ENCODE measurements at places on chromosomes 11 and 22.

DNA sequence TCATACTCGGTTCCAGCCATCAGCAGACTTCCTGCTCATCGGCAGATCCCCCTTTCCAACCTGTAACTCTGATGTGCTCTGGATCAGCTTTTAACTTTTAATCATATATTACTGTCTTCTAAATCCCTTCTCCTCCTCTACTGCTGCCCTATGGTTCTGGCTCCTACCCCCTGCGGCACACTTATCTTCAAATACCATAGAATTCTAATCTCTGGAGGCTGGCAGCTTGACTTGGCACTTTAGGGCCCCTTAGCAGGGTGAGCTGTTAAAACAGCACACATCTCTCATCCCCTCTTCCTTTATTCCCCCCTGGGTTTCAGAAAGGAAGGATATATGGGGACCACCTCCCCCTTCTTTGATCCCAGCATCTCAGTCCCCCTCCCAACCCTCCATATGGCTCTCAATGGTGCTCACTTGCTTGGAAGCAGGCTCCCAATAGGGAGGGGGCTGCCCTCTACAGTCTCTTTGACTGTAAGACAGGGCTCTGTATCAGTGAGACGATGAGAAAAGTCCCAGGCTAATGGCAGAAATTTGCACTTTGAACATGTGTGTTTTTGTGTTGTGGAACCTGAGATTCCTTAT is 4.4 kb upstream of the CNTF start:
- DNase-seq, result peak; percentile 11

- DNase-seq, result no peak
Measured at GRCh38 chr11:44057340-44057739, 8.7 kb upstream of the ACCS start.

DNA sequence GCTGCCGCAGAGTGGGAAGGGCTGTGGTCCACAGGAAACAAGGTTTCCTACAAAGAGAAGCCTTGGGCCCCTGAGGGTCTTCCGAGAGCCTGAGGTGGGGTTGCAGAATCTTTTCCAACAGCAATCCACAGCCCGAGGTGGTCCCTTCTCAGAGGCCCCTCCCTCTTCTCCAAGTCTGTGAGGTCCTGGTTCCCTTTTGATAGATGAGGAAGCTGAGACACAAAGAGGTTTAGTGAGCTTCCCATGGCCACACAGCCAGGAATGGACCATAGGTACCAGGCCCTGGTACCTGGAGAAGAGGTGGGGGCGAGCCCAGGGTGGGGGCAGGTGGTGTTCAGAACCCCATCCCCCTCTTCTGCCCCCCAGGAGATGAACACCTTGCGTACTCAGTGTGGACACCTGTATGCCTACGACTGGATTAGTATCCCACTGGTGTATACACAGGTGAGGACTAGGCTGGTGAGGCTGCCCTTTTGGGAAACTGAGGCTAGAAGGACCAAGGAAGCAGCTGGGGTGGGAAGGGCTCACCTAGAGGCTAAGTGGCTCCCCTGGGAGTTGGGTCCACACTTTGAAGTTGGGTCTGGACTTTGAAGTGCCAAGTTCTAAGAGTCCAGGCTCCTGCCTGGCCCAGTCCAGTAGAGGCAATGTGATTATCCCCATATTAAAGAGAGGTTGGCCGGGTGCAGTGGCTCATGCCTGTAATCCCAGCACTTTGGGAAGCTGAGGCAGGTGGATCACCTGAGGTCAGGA is 7.0 kb downstream of the BEST1 start:
- DNase-seq, result no peak

- no peak for DNase-seq
Measured at GRCh38 chr11:133605482-133605881, 73.2 kb upstream of the OPCML start.

- DNase-seq, result no peak
Measured at GRCh38 chr11:8959546-8960166, 4.6 kb downstream of the TMEM9B start.

DNA sequence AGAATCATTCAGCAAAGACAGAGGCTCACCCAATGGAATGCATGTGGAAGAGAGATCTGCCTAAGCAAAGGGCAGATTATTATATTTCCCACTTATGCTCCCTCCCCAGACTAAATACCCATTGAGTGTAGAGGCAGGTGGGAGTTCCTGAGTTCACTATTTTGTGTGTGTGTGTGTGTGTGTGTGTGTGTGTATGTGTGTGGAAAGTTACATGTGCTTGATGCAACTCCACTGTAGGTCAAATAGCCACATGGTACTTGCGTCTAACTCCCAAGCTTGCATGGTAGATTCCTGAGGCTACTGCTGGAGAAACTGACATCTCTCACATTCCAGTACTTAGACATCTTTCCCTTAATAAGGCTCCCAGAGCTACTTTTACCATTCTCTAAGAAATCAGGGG is 3.4 kb upstream of the COPB1 start:
- no peak for DNase-seq

DNA sequence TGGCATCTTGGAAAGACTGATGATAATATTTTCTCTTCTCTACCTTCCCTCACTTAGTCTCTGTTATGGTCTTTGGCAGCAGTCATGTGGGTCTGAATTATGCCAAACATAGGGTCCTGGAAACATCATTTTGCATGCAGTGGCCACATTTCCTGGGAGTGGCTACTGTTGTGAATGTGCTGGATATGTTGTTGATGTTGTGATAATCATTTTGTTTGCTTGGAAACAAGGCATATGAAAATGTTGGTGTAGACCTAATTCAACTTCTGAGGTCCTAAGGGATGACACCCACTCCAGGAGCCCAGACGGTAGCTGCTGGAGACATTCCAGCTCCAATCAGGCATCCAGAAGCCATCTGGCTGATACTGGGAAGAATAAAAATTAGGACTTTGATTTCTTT is 109.7 kb downstream of the DCDC1 start:
- DNase-seq, result no peak

GRCh38 chr11:5689551-5689983 is at the start of gene TRIM22:
TRIM22 (plus strand) TSS chr11:5689790; CDS start chr11:5696233, 6,443 bp downstream.
- DNase-seq, result no peak

GRCh38 chr11:10622957-10623791 is 54.7 kb upstream of the LYVE1 start:
- no peak for DNase-seq

DNA sequence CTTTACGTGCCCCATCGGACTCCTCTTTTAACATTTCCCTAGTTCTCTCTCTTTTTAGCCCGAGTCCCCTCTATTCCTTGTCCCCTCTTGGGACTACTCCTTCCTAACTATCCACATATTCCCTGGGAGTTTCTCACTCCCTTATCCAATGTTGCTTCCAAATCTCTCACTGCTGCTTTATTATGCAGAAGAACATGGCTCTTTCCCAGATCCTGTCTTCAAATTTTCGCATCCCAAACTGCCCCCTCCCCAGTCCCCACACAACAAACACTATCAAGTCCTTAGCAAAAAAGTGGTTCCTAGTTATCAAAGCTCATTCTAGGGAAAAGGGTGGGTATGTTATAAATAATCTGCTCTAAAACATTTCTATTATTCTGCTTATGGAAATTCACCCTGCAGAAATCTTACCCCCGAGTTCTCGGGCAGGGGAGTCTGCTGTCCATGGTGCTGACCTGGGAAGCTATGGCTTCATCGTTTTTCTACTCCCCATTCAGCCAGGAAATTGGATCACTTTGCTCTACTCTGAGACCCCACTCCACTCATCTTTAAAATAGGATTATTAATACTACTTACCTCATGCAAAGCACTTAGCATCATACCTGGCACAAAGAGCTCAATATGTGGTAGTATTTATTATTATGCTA is 393.5 kb downstream of the BUD13 start:
- DNase-seq, result no peak

- no peak for DNase-seq
Measured at GRCh38 chr11:44747836-44748235, 21.1 kb downstream of the TSPAN18 start.

DNA sequence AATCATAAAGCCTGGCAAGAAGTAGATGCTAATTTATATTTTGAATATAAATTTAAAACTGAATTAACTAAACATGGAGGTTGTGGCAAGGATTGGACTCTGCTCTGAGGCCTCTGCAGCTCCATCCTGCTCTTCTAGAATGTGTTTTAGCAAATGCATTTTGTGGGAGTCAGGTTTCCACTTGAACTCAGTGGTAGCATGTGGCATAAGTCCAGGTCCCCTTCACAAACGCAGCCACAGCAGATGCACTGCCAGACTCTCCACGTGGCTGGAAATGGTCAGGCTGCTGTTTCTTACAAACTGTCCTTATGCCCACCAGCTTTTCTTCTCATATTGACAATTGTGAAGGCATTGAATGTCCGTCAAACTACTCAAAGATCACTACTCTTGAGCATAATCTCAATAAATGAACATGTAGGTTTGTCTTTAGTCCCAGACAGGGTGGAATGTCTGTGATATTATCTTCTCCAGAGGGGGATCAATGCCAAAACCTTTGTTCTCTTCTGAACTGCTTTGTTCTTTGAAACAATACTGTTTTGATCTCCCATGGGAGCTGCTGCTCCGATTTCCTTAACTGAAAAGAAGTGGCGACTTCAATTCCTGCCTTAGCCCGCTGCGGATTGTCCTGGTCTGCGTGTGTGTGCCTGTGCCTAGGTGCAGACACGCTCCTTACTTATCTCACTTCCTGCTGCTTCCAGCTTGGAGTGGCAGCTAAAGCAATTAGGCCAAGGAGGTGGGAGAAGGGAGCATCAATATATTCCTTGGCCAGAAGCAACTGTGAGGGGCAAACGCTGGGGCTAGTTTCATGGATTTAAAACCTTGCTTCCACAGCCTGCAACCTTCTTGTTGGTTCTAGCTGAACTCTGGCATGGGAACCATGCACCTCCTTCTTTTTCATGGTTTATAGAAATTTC is 24.2 kb downstream of the EIF4G2 start:
- no peak for DNase-seq

DNA sequence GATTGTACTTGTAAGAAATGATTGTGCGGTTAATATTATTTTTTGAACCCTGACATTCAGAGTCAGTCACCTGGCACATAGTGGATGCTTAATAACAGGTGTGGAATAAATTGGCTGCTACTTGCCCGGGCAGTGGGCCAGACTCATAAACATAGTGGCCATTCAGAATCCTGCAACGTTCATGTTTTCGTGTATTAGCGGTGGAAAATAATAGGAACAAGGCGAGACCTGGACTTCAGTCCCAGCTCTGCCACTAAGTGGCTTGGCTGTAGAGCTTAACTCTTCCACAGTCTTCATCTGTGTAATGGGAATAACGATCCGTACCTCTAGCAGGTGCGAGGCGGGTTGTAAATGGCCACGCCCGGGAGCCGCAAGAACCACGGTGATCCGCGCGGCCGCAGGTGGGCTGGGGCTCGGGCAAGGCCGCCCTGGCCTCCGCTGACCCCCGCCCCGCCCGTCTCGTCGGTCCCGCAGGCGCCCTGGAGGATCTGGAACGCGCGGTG is 761 bp upstream of the TMEM25 start:
- DNase-seq, result no peak

DNA sequence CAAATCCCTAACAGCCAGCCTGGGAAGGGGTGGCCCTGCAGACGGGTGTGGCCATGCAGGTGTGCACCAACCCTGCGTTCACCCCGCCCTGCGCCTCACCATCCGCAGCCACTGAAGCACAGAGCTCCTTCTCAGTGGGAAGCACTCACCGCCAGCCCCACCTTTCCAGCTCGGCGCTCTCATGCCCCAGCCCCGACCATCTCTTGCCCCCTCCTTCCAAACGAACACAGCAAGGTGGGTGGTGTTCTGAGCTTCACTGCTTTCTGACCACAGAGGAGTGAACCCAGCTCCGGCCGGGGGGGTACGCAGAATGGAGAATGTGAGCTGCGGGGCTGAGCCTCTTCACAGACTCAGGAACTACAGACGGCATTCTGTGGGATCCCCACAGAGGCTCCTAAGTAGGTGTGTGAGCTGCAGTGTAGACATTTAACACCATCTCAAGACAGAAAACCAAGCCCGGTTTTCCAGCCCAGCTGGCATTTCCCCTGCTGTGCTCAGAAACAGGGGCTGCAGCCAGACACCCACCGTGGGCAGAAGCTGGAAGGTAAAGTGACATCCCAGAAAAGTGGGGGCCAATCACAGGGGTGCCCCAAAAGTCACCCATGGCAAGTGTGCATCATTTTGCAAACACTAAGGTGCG is 88.4 kb upstream of the RTL6 start:
- no peak for DNase-seq

GRCh38 chr11:15650105-15650938 is 535.6 kb downstream of the INSC start:
- peak; percentile 57 for DNase-seq

- DNase-seq, result no peak
Measured at GRCh38 chr11:79167510-79168188, 273.2 kb downstream of the TENM4 start.

DNA sequence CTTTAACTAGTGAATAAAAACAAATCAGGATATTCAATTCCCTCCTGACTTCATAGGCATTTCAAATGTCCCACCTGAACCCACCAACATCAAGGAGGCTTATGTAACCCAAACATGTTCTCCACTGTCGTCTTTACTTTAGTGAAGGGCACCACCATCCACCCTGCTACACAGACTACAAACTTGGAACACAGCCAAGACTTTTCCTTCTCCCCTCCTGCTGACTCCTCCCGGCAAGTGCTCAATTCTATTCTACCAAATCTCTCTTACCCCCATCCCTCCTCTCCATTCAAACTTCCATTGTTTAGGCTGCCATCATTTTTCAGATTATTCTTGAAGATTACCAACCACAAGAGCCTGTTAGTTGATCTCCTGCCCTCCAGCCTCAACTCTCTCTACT is 24.3 kb downstream of the SAAL1 start:
- no peak for DNase-seq

DNA sequence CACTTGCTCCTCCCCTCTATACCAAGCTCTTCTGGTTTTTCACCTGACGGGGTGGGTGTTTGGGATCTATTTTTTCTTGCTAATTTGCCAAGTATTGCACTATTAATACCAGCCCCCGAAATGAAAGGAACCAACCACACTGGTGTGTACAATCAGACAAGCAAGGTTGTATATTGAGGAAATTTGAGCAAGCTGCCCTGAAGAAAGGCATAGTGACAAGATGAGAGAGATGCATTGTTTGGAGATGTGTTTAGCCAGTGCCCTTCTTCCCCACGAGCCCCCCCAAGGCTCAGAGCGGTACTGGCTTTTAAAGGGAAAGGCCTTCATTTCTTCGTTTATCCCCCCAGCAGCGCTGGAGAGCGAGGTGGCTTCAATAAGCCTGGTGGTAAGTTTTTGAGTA is 15.2 kb upstream of the GAS2L1 start:
- no peak for DNase-seq

DNA sequence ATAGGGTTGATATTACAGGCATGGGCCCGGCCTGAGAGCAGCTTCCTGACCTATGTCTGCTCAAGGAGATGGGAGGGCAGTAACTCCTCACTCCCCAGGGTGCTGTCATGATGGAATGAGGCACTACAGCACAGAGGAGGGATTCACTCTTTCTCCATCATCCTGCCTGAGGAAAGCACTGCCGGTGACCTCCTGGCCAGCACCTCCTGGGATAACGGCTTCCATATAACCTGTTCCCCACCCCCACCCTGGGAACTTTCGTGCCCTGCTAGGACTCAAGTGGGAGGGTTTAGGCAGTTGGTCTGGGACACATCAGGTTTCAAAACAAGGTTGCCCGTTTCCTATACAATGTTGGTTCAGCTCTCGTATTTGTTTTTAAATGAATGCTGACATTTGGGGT is 42.7 kb upstream of the MN1 start:
- no peak for DNase-seq
